ENCODE measurements at places on chromosomes 13 and 19.

DNA sequence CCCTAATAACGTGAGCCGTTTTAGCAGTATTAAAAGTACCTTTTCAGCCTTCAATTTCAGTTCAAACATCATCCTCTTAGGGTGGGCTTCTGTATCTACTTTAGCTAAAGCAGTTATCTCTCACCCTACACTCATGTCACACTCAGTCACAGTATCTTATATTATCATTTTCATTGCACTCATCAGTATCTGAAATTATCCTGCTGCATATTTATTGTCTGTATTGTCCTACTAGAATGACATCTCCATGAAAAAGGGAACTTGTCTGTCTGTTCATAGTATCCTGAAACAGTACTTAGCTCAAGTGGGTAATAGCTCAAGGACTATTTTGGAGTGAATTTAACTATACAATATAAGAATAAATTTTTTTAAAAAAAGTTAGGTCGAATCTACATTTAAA lies 19.9 kb upstream of the RFC3 start:
- DNase-seq: no peak

- DNase-seq: no peak
Measured at GRCh38 chr19:21460686-21461085, 44.7 kb upstream of the ZNF429 start.

- no peak for DNase-seq
Measured at GRCh38 chr13:80473695-80474094, 132.8 kb upstream of the SPRY2 start.

DNA sequence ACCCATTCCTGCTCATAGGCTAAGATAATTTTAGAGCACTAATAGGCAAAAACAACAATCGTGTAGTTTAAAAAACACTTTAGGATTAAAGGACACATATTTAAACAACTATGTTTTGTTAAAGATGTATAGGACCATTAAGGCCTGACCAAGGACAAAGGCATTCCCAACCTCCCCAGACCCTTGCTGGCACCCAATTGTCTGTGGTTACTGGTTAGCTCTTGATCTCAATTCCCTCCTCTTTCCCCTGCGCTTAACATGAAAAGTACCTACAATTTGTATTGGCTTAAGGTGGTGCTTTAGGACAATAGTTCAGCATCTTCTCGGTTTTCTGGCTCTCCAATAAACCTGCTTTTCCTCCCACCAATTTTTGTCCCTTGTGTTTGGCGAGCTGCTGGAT lies 51.0 kb downstream of the TEX26 start:
- DNase-seq: no peak

- DNase-seq: no peak
Measured at GRCh38 chr19:6248844-6249243, 30.9 kb downstream of the MLLT1 start.

GRCh38 chr13:32887617-32888016 lies 128.6 kb upstream of the KL start:
- DNase-seq: no peak

GRCh38 chr13:62767473-62767872 lies 1351.8 kb upstream of the PCDH20 start:
- no peak for DNase-seq

DNA sequence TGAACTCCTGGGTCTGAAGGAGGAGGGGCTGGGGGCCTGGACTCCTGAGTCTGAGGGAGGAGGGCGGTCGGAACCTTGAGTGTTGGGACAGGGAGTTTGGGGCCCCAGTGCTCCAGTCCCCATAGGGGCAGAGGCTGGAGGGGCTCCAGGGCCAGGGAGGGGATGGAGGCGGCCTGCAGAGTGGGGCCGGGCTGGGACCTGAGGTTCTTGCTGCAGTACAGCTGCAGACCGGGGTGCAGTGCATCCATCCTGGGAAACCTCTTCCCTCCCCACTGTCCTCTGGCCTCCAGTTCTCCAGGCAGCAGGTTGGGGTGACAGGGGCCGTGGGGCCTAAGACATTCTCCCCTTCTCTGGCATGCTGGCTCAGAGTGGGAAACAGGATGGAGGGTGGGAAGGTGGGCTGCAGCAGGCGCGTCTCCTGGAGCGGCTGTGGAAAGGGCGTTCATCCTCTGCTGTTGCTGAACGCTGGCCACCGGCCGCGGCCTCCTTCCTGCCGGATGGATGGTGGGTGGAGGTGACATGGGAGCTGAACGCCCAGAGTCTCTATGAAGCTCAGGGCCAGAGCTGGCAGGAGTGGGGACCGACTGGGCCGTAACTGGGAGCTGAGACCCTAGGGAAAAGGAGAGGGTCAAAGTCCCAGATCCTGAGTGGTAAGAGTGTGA lies 1.6 kb downstream of the BRSK1 start:
- no peak for DNase-seq

DNA sequence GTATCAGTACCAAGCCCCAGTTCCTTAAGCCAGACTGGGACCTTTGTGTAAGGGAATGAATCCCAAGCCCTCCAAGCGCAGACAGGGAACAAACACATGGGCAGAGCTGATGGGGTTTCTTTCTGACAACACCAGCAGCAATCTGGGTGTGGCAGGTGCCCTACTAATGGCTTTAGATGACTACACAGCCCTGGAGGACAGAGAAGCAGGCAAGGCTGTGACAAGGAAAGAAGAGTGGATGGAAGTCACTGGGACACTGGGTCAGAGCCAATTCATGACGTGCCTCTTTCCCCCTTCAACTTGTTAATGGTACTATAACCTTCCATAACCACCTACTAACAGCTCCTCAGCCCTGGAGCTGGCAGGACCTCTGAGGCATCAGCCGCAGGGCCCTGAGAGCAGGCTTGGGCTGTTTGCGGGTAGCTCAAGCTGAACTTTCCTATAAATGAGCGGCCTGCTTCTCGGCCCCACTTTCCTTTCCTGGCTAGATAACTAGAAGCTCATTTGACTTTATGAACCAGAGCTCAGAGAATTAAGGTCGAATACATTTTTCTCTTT lies 38.9 kb downstream of the RASL11A start:
- no peak for DNase-seq

DNA sequence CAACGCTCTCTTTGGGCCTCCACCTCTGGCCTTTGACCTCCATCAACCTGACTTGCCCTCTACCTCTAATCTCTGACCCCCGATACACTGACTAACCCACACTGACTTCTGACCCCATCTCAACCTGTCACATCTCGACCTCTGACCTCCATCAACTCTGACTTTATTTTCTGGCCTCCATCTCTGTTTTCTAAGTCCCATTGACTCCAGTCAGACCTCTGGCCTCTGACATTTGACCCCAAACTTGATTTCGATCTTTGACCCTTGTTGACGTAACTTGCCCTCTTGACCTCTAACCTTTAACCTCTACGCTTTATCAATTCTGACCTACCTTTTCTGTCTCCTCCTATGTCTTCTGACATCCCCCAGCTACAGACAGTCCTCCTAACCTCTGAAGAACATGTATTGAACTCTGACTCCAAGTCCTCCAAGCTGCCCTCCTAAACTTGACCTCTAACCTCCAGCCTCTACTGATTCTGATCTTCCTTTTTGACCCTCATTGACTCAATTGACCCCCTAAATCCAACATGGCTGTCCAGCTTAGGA lies 780 bp downstream of the ACP4 start:
- no peak for DNase-seq

DNA sequence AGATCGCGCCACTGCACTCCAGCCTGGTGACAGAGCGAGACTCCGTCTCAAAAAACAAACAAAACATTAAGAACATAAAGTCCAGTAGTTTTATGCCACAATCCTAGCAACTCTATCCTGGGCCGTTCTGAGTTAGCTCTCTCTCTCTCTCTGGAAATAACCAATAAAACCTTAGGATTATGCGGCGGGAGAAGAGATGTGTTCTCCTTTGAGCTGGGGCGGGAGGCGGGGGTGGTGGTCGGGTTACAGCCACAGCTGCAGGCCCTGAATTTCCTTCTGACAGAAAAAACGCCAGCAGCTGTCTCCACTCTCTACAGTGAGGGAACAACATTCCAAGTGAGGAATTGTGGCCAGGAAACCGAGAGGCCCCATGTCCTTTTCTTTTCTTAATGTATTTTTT lies 9.1 kb upstream of the PNMA8A start:
- no peak for DNase-seq

DNA sequence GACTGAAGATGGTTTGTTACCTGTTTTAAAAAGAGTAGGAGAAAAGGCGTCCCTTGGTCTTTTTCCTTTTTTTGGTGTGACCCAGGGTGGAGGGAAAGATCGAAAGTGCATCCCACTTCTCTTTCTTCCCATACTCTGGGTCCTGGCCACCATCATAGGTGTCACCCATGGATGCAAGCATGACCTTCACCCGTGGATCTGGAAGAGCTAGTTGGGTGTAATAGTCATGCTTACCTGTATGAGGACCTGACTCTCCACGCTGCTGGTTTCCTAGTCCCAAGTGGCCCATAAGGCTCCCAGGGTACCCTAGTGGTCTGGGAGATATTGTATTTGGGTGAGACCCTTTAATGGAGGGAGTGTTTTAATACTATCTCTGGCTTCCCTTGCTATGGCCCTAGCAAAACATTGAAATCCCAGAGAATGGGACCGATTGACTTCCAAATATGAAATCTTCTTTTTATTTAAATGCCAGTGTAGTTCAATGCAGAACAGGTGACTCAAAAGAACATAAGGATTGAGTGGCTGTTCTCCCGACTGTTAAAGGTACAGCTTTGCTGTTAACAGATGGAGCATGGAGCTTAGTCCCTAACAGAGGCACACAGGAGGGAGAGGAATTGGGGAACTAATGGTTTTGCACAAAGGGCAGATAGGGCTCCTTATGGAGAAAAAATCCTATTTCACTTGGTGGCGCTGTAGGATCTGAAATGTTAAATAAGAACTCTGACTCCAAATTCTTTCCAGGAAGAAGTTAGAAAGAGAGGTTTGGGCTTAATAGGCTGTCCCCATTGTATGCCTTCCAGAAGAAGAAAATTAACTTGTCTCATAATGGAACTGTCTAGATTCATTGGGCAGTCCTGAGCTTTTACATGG lies 7.0 kb upstream of the ZNF550 start:
- DNase-seq: no peak

DNA sequence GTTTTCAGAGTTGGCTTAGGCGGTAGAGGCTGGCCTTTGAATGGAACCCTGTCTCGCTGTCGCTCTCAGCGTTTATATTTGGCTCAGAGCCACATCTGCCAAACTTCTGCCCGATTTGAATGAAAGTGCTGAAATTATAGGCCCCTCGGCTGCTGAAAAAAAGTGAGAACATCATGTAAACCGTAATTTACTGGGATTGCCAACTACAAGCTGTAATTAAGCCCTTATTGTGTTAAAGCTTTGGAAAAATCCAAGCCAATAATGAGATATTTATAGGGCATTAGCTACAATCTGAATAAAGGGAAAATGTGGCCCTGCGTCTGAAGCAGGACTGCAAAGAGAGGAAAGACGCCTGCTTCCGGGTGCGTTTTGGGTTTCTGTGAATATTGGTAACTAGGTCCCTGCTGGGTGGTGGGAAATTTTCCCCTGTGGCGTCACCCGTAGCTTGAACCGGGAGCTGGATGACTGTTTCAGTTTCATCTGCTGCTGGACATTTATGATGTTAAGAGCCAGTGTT lies 9.9 kb downstream of the DNM2 start:
- no peak for DNase-seq

Measured in activated CD4-positive, alpha-beta T cell treated with anti-CD3 and anti-CD28 coated beads for 24 hours (primary cell).